Aortic smooth muscle cell (primary cell): ENCODE measurements at places on chromosomes 3 and 15. TPM values are rescaled to one million over a fixed set of nuclear protein-coding genes. Genes with fewer than 3 reads are reported as not detected.

MTHFS gene
- 11.6 and 12.9 TPM in 2 replicates for total RNA-seq

SIDT1 gene
- total RNA-seq, result not detected in 2 replicates

LARP6 gene
- total RNA-seq, result 49.7 and 49.9 TPM in 2 replicates

TRAT1 gene
- not detected in 2 replicates for total RNA-seq

DIPK2A gene
- total RNA-seq, result 50.5 and 73.6 TPM in 2 replicates

IL5RA gene
- not detected in 2 replicates for total RNA-seq

CIDEC gene
- not detected in 2 replicates for total RNA-seq

ILDR1 gene
- total RNA-seq, result not detected in 2 replicates

MRAS gene
- 39.7 and 42.7 TPM in 2 replicates for total RNA-seq

CLDN18 gene
- not detected in 2 replicates for total RNA-seq

TNFSF10 gene
- 2.6 and 3.3 TPM in 2 replicates for total RNA-seq
